ENCODE measurements at places on chromosomes 2 and 18. TPM values are rescaled to one million over a fixed set of nuclear protein-coding genes. Genes with fewer than 3 reads are reported as not detected.

Gene LIPG
- 173 TPM for total RNA-seq

GRCh38 chr2:6492573-6492972 is 373.1 kb downstream of the CMPK2 start:
- DNase-seq = no peak

DNA sequence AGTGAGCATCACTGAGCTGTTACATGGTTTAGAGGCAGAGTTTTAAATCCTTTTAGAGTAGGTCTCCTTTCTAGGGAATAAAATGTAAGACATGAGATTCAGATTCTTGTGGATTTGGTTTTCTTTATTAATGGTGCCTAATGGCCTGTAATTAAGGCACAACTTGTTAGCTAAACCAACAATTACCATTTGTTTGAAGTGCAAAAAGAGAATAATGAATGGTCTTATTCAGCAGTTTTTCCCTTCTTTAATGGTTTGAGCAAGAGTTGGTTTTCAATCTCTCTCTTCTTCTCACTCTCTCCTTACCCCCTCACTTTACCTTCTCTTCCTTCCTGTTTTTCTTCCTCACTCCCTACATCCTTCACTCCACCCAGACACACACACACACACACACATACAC is 312.2 kb upstream of the TRIB2 start:
- no peak for DNase-seq

DNA sequence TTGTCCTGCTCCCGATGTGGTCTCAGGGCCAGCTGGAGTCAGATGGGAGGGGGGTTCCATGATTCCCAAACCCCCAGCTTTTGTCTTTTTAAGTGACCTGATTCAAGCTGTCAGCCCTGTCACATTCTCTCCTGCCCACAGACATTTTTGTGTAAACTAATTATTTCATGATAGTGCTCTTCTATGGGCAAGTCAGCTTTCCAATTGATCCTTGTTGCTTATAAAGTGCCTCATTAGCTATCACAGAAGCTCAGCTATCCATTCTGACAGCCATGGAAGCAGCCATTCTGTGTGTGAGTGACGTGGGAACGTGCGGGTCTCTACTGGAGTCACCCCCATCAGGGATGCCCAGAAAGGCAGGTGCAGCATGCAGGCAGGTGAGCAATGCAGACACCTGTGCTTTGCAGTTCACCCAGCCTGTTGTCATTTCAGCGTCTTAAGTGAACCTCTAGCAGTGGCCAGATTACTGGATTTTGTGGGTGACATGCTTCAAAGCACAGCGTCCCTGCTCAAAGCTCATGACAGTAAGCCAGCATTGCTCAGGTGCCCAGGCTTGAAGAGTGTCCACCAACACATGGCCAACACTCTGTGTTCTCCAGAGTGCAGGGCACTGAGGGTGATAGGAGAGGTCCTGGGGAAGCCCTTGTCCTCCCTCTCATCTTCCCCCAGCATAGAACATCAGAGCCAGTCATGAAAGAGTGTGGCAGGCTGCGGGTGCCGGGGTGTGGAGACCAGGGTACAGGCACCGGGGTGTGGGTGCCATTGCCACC is 162.1 kb upstream of the SH3BP4 start:
- DNase-seq = no peak

- DNase-seq = peak; percentile 53
Observed at GRCh38 chr18:57737400-57738060, 65.6 kb downstream of the ATP8B1 start.

Gene SFT2D3
- total RNA-seq = 5.7 TPM

Gene PDCD1
- total RNA-seq = 0.92 TPM

DNA sequence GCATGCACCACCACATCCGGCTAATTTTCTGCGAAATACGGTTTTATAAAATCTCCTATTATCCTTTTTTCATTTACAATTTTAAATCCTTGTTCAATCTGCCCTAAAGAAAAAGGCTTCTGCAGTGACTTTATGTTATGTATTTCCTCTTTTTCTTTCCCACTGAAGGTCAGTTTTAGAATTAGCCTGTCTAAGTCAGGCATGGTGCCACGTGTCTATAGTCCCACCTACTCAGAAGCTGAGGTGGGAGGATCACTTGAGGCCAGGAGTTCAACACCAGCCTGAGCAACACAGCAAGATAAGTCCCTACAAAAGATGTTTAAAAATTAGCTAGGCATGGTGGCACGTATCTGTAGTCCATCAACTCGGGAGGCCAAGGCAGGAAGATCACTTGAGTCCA is 39.8 kb upstream of the TNFRSF11A start:
- no peak for DNase-seq

DNA sequence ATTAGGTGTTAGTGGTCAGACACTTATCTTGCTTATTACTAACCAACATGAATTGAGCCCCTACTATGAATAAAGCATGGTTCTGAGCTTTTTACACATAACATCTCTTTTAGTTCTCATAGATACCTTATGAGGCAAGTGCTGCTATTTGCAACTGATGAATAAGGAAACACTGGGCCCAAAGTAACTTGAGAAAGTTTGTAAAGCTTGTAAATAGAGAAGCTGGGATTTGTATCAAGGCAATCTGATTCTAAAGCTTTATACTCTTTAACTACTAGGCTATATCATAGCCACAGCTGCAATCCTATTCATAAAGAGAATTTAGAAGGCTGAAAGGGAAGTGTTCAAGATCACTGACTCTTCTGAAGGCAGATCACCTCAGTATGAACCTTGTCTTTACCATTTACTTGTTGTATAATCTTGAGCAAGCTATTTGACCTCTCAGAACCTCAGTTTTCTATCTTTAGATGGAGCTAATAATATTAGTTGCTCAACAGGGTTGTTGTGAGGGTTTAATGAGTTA is 60.4 kb downstream of the ABCB11 start:
- DNase-seq = no peak

Gene NR4A2
- not detected for total RNA-seq

DNA sequence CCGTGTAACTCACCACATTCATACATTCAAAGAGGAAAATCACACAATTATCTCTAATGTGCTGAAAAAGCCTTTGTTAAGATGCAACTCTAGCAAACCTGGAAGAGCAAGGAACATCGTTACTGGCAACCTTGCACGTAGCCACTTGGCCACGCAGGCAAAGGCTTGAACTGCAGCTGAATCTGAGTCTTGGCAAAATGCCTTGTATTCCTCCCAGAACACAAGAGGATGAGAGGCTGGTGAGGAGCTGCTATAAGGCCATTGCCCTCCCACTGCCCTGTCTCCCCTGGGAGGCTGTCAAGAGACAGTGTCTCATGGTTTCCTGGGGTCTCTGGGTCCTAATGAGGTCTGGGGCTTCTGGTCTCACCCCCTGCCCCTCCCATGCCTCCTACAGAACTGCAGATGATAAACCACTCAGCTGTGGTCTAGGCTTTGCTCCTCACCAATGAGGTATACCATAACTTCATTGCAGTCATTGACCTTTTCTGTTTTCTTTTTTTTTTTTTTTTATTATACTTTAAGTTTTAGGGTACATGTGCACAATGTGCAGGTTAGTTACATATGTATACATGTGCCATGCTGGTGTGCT is 141.4 kb downstream of the SPP2 start:
- DNase-seq = no peak

DNA sequence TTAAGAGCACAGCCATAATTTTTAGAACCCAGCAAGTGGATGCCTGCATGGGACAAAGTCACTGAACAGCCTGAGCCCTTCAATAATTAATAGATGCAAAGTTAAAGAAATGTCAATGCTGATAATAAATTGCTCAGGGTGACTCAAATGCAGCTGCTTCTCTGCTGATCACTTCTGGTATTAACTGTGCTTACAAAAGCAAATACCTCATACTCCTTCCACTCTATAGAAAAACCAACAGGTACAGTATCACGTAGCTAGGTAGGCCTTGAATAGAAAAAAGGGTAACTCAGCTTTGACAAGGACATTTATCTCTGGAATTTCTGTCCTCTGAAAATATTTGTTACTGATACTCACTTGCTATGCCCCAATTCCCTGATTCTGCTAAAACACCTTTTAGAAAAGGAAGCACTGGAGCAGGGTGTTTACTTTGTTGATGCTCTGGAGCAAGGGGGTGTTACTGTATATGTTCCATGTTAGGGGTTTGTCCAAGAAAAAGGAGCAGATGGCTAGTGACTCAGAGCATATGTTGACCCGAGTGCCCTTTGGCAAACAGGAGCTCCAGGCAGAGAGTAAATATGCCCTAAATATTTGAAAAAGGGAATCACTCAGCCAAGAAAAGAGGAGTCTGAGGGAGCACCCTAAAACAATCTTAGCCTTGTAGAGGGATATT is 59.1 kb upstream of the RTN4 start:
- peak; percentile 52 for DNase-seq

Gene C2orf81
- 2.7 TPM for total RNA-seq

Gene CAVIN2
- 0.51 TPM for total RNA-seq

- peak; percentile 4 for DNase-seq
Observed at GRCh38 chr2:77831898-77832297, 309.7 kb upstream of the LRRTM4 start.

DNA sequence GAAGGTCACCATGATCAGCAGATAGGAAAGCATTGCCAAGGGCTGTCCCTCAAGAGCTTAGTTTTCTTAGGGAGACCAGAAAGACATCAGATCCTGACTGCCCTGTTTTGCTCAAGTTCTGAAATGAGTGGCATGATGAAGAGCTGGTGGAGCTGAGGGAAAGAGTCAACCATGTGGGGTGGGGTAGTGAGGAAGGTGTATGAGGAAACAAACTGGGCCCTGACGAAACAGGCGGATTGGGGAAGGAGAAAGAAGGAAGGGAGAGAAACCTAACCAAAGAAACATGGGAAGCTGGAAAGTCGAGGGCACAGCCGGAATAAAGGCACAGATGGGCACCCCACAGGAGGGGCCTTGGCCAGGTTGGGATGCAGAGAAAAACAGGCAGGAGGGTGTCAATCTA is 8.0 kb downstream of the TGOLN2 start:
- DNase-seq = no peak

DNA sequence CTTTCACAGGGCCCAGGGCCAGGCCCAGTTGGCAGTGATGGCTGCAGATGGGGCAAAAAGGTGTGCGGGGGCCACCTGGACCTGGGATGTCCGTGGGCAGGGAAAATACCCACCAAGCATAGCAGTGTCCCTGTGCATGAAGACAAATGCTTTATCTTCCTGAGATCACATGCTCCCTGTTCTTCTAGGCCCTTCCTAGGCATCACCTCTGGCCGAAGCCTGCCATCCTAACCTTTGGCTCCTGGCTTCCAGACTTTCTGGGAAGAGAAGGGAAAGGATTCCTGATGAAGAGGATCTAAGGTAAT is 105.0 kb upstream of the SMAD2 start:
- no peak for DNase-seq

- no peak for DNase-seq
Observed at GRCh38 chr18:77206676-77207374, 42.8 kb upstream of the GALR1 start.
